ENCODE measurements at places on chromosomes 6 and 20.

DNA sequence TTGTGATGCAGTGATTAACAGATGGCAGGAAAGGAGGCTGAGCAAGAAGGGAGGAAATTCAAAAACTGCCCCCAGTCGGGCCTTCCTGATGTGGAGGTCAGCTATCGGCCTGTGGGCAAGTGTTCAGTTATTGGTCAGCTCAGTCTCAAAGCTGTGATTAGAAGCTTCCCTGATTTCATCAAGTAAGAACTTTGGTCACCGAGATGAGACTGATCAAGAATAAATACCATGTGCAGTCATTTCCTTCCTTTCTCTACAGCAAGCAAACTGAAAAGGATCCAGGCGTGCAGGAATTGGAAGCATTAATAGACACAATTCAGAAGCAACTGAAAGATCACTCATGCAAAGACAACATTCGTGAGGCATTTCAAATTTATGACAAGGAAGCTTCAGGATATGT is 69.7 kb downstream of the EFHC1 start:
- no peak for DNase-seq

- DNase-seq: no peak
These were observed 30.9 kb upstream of the RIMS1 start for GRCh38 chr6:71855406-71855805.

DNA sequence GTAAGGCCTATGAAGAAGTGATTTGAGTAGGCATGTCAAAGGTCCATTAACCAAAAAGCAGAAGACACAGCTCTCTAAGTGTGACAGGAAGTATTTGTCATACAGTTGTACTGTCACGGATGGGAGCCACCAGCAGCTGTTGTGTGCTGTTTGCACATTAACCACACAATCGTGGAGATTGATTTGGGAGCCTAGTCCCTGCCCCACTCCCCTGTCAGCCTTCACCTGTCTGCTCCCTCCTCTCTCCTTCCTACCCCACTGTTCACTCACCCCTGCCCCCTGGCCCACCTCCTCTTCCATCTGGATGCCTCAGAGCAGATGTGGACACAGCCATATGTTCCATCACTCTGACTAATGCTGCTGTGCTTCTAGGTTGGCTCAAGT is 124.7 kb upstream of the SPACA1 start:
- no peak for DNase-seq

GRCh38 chr6:142238881-142239280 is 62.9 kb upstream of the ADGRG6 start:
- no peak for DNase-seq

DNA sequence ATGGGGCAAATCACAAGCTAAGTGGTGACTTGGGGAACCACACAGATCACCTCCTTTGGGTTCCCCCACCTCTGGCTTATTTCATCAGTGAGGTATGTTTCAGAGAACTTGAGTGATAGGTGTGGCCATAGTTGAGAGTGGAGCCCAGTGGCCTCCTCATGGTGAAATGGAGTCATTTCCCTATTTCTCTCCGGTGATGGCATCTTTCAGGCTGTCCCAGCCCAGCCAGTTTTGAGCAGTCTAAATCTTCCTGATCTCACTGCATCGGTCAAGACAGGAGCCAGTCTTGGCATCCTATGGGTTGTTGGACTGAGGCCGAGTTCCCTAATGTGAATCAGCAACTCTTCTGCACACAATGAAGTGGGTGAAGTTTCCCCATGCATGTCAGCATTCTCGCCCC is 132.4 kb downstream of the EYA2 start:
- no peak for DNase-seq

- no peak for DNase-seq
These were observed 30.9 kb downstream of the MKKS start for GRCh38 chr20:10402938-10403608.
